Stimulated activated CD4-positive, alpha-beta T cell treated with anti-CD3 and anti-CD28 coated beads, Interleukin-2, amount 100 ng/mL, for 4 hours (primary cell): ENCODE measurements at places on chromosomes 11 and 22.

DNA sequence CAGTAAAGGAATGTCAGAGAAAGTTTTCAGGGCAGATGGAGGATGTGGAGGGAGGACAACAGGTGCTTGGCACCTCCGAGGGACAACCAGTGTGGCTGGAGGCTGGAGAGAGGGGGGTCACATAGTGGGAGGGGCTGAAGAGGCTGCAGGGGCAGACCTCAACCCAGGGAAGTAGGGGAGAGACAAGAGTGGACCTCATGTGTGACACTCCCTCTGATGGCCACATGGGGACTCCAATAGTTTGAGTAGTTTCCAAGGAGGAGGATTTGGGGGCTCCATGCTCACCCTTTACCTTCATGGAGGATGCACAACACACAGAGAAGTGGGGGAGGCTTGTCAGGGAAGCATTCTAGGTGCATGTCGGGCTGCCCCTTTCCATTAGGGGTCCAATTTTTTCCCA is 35.1 kb upstream of the ASPHD2 start:
- DNase-seq, result no peak

DNA sequence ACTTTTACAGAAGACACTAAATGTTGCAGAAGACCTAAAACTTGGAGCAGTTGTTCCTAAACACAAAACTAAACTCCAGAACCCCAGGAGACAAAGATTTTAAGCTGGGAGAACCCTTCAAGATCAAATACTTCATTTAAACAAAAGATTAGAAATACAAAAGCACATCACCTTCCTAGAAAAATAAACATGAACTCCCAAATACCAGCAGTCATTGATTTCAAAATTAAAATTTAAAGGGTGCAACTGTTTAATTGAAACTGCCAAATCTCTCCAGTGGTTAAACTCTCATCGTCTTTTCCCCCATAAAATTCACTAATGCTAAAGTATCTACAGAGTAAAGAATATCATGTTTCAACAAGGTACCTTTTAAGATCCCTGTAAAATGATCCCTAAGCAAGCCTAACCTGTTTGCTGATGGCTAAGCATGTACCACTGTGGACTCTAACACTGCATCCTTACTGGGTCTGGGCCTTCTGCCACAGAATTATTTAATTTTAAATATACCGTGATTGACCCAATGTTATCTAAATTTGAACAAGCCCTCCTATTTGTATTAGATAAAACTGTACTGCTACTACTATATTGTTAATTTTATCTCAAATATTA is 53.7 kb upstream of the CCDC34 start:
- no peak for DNase-seq

DNA sequence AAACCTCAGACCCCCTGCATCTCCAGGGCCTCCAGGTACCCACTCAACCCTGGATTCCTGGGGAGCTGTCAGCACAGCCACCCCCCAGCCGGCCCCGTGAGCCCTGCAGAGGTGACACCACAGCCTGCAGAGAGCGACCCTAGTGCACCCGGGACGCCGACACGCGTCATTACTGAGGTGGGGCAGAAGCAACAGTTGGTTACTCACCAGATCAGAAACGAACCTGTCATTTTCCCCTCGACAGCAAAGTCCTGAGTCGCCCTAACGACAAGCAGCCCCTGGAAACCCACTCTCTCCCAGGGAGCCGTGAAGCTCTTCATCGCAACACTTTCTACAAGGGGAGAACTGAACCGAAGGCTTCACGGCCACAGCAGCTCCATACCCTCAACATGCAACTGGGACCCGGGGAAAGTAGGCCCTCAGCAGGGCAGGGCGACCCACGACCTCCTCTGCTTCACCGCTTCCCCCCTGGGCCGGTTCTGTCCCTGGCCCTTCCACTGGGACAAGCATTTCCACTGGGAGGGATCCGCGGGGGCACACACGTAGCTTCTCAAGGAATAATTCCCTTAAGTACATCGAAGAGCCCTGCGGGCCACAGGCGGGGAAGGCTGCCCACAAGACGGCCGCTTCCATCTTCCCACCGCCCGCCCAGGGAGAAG is 1.6 kb downstream of the BRD1 start:
- DNase-seq, result peak; percentile 55

DNA sequence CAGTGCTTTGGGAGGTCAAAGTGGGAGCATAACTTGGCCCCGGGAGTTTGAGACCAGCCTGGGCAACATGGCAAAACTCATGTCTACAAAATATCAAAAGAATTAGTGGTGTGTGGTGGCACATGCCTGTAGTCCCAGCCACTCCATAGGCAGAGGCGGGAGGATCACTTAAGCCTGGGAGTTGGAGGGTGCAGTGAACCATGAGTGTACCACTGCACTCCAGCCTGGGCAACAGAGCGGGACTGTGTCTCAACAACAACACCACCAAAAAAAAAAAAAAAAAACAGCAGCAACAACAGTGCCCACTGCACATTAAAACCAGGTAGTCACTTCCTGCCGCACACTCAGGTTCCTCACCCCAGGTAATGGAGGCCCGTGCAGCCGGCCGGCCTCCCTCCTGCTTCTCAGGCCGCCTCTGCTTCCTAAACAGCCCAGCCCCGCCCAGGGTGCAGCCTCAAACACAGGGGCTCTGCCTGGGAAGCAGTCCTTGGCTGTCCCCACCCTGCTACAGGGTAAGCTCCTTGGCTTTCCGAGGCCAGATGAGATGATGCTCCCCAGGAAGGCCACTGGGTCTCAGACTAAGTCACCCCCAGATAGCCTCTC is 318.3 kb downstream of the SHANK2 start:
- DNase-seq, result no peak

DNA sequence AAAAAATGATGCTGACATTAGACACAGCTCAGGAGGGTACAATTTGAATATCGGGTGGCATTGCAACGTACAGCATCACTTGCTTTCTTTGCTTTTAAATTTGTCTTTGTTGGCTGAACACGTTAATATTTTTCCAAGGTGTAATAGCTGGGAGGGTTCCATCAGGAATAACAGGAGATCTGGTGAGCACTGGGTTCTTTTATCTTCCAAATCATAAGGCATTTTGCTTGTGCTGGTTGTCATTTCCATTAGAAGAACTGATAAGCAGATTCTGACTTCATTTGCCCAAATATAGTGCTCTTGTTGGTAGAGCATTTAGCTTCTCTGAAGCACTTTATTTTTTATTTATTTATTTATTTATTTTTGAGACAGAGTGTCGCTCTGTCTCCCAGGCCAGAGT is 48.9 kb downstream of the LMO2 start:
- DNase-seq, result no peak

DNA sequence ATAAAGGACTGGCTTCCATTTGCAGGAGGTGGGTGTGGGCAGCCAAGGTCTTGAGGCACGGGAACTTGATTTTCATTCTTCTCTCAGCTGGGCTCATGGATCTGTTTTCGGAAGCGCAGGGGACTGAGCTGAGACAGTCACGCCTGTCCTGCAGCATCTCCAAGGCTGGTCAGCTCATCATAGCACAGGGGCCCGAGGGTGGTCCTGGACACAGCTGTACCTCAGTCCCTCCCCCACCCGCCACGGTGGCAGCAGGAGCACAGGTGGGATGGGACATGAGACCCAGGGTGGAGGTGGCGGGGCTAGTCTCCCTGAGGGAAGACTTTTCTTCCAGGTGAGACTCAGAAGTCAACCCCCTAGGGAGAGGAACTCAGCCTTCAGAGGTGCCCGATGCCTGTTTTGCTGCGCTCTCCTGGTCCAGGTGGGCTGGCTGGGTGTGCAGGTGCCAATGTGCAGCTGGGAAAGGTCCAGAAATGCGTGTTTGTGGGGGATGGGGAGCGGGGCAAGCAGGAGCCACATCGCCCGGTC is 3.7 kb downstream of the ADAMTS8 start:
- DNase-seq, result no peak

- no peak for DNase-seq
Measured at GRCh38 chr11:38700111-38700510, 2102.1 kb upstream of the RAG2 start.

GRCh38 chr11:111725621-111726020 is 40.6 kb downstream of the PPP2R1B start:
- no peak for DNase-seq

- DNase-seq, result no peak
Measured at GRCh38 chr11:129967996-129968395, 34.6 kb downstream of the PRDM10 start.

DNA sequence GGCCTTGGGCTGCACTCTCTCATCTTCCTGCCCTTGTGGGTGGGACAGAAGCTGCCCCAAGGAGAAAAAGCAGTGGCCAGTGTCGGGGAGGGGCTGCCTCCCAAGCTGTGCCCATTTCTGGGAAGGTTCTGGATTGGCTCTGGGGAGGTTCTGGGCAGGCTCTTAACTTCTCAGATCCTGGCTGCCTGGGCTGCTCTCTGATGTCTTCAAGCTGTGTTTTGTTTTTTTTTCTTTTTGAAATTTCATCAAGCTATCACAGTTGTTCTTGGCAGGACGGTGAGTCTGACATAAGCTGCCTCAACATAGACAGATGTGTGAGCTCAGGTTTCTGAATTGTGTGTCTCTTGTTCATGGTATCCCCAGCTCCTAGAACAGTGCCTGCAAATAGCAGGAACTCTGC is 1032.0 kb downstream of the BRD1 start:
- DNase-seq, result no peak

DNA sequence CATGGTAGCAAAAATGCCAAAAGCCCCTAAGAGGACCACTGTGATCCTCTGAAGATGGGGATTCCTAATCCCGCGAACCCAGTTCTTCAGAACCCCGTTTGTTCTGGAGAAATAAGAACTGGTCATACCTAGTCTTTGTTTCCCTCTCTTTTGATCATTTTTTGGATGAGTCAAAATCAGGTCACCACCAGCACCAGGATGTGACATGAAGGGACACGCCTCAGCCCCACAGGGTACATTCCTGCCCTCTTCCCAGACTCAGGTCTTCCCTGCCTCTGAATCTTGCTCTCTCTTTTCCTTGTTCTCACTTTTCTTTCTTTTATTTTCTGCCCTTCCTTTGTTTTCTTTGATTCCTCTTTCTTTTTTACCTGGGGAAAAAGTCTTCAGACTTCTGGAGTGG is 14.6 kb upstream of the ANO1 start:
- no peak for DNase-seq

- DNase-seq, result no peak
Measured at GRCh38 chr11:103904324-103904667, 132.1 kb upstream of the DDI1 start.

DNA sequence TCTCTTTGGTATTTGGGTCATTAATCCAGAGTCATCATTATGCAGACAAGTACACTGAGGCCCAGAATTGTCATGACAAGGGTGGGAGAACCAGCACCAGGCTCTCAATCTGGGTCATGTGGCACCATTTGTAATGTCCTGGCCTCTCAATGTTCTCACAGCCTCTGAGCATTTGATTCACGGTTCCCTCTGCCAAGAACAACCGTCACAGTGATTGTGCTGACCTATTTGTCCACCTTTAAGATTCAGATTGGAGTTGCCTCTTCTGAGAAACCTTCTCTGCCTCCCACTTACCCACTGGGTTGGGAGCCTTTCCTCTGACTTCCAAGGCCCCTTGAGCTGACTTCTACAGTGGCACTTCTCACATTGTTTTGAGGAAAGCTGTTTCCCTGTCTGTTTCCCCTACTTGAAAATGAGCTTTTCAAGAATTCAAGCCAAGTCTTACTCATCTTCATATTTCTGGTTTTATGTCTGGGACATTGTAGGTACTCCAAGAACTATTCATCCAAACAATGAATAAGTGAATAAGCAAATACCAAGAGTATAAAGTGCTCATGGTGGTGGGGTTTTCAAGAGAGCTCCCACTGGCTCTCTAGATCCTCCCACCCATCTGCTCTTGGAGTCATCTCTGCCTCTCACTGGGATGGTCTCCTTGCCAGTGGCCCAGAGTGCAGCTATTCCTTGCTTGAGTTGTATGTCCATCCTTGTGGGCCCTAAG is 126.4 kb upstream of the E2F8 start:
- DNase-seq, result no peak

GRCh38 chr11:38411149-38411548 is 1813.1 kb upstream of the RAG2 start:
- no peak for DNase-seq
